Uterus (tissue), 4 donors: ENCODE measurements at places on chromosomes 3 and 15. TPM values are rescaled to one million over a fixed set of nuclear protein-coding genes. Genes with fewer than 3 reads are reported as not detected.

PSMD2 gene
- total RNA-seq = 117 TPM

- DNase-seq = no peak
These were observed 78.4 kb upstream of the RAD18 start for GRCh38 chr3:9041626-9042025.

DNA sequence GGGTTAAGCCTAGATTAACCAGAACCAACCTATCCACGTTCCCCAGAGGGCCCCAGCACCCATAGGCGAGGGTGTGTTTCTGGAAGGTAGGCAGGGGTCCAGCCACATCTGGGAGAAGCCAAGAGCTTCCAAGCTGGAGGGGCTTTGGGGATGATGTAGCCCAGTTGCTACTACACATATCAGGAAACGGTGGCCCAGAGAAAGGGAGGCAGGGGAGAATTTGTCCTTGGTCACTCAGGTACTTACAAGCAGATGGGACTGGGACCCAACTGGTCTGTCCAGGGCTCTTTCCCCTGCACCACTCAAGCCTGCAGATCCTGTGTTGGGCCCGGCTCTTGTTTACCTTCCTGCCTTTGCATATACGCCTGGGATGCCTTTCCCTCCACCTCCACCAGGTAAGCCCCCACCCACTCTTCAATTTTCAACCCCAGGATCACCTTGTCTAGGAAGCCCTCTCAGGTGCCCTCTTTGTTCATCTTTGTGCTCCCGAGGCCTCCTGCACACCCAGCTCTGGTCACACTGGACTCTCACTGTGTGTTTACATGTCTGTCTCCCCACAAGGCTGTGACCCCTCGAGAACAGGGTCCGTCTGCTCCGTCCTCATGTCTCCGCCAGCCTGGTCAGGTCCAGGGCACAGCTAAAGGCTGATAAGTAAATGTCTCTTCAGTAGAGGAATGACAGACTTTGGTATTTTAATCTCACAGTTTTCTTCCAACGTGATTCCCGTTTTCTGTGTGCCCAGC lies 204.4 kb upstream of the LINGO1 start:
- DNase-seq = no peak

CD86 gene
- total RNA-seq = 3.6 TPM
